COLO829 (cell line): ENCODE measurements at places on chromosomes 3 and 15.

- no peak for DNase-seq
Observed at GRCh38 chr15:37028625-37029296, 71.6 kb downstream of the MEIS2 start.

- DNase-seq: no peak
Observed at GRCh38 chr15:68502398-68502901, 70.5 kb upstream of the ITGA11 start.

DNA sequence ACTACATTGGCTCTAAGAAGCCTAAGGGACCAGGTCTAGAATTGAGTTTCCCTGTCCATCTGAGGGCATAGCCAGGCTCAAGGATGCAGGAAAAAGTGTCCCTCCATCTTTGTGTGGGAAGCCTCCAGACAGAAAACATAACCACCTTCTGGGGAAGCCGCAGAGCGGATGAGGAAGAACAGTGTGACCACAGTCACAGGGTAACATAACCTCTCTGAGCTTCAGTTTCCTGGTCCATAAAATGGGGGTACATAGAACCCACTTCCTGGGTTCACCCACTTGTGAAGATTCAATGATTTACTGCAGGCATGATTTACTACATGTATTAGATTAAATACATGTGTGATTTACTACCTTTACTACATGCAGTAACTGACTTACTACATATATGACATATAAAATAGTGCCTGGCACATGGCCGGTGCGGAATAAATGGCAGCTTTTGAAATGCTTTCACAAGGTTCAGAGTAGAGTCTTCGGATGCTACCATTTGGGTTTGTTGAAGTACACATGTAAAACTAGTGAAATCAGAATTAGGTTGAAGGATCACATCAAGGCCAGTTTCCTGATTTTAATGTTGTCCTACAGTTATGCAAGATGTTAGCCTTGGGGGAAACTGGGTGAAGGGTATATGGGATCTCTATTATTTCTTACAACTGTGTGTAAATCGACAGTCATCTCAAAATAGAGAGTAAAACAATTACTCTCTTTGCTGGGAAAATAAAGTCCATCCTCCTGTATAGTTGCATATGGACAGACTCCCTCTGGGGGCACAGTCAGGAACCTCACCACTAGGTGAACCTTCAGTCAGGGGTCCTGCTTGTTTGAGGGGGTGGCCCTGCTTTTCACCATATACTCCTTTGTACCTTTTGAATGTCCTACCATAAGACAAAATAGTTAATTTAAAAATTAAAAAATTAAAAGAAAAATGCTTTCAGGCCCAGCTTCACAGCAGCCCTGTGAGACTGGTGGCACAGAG lies 86.0 kb downstream of the SEMA5B start:
- peak; percentile 48 for DNase-seq

DNA sequence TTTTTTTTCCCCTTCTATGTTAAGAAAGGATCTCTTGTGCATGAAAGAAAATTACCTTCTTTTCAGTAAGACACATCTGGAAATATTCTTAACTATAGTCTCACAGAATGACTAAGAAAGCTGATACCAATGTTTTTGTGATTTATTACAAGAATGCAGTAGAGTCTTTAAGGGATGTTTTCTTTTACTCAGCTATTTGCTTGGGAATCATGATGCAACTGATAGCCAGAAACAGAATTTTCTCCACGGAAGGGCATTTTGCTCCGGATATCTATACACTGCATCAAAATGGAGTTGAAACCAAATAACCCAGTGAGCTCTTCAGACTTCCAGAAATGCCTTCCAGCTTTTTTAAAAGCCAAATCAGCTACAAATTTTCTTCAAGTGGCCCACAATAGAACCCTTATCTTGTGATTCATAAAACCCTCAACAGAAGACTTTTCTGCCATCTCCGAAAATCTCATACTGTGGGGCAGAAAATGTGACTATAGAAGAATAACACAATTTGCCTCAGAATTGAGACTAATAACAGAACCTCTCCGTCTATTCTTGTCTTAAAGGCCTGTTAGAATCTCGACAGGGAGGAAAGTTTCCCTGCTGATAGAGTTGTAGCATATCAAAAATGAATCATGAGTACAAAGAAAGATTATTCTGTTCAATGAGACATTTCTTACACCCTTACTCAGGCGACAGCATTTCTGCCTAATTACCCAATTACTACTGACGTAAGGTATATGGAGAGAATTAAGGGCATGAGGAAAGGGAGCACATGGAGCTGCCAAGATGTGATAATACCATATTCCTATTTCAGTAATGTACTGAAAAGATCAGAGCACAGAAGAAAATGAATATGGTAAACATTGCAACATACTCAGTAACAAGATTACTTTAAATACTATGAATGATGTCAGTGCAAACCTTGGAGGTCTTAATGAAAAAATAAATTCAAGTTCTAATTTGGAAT lies 900.1 kb downstream of the ROBO1 start:
- DNase-seq: no peak

GRCh38 chr3:156518726-156519125 lies 36.2 kb downstream of the SSR3 start:
- DNase-seq: no peak

- DNase-seq: no peak
Observed at GRCh38 chr3:41522612-41523011, 323.3 kb downstream of the CTNNB1 start.

- DNase-seq: no peak
Observed at GRCh38 chr3:107612664-107613084, 89.9 kb downstream of the BBX start.

DNA sequence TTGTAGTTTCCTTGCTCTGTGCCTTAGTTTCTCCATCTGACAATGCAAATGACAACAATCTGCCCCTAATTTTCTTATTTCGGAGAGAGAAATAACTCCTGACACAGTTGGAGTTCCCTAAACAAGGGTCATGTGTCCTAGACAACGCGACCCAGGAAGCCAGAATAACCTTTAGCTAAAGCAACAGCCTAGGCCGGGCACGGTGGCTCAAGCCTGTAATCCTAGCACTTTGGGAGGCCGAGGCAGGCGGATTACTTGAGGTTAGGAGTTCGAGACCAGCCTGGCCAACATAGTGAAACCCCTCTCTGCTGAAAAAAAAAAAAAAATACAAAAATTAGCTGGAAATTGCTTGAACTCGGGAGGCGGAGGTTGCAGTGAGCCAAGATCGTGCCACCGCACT lies 49.9 kb downstream of the MCF2L2 start:
- DNase-seq: no peak

DNA sequence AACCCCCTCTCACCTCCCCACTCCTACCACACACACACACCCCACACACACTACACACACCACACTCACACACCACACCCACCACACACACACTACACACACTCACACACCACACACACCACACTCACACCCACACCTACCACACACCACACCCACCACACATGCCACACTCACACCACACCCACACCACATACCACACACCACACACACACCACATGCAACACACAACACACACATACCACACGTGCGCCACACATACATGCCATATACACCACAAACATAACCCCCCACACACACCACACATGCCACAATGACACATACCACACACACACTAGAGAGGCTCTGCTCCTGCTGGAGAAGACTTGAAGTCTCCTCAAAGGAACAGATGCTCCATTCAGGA lies 5.9 kb upstream of the ITPKA start:
- no peak for DNase-seq

DNA sequence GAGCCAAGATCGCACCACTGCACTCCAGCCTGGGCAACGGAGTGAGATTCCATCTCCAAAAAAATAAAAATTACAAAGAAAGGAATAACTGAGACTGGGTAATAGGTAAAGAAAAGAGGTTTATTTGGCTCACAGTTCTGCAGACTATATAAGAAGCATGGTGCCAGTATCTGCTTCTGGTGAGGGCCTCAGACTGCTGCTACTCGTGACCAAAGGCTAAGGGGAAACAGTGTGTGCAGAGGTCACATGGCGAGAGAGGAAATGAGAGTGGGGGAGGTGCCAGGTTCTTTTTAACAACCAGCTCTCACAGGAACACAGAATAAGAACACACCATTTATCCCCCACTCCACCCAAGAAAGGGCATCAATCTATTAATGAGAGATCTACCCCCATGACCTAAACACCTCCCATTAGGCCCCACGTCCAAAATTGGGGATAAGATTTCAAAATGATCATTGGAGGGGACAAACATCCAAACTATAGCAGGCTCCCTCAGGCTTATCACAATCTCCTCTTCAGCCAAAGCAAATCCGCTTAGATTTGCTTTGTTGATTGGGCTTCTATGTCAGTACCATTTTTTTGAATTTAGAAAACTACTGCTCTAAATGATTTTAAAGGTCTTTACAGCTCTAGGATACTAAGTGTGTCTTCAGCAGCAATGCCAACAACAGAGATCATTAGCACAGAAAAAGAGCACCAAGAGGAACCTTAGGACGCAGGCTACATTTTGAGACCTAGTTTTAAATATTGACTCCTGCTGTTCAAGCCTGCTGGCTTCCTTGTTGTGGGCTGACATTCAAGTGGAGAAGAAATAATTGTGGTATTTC lies 84.2 kb upstream of the TBL1XR1 start:
- DNase-seq: no peak

DNA sequence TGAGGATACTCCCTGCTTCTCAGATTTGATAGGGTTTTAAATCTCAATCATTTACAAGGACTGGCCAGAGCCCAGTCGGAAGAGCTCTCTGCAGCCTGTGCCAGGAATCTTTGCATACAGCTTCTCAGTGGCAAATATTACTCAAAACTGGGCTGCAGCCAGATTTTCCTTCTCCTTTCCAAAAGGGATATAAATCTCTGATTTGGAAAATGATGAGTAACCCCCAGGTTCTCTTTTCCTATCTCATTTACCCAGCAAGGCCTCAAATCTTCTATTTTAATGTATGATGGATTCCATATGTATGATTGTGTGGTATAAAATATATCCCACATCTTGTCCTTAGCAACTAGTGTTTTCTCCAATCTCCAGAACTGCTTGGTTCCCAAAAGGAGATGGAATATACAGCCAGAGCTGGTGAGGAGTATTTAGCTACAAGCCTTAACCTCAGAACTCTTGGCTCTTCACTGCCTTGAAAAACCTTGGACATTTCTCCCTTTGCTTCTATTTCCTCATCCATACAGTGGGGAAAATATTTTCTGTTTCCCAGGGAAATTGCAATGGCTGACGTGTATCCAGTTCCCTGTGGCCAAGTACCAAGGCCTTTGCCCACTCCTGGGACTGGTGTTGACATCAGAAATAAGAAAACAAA lies 114.4 kb downstream of the ATG7 start:
- DNase-seq: no peak

DNA sequence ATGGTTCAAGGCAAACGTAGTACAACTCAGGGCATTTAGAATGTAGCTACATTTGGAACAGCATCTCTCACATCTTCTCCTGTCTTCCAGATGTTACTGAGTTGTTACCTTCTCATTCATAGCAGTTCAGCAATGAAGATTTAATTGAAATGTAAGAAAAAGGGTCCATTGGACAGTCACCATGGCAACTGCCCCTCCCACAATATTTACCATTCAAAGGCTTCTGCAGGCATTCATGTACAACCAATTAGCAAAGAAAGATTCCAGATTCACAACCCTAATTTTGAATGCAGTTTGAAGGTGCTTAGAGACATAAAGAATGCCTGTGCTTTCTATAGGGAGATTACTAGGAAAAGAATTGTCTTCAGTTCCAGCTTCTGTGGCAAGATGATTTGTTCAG lies 22.2 kb downstream of the SCN11A start:
- DNase-seq: no peak

DNA sequence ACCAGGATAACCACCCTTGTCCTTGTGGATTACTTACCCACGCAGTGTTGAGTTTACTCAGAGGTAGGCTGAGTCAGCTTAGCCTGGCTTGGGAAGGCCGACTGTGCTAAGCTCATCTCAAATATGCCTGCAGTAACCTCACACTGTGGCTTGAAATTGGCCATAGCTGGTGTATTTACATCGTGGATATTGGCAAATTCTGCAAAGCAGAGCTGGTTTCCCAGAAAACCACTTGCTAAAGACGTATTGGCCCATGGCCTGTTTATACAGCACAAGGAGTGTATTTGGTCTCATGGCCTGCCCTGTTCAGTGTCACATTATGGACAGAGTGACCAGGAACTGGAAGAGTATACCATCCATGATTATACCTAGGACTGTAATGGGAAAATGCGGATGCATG lies 170.5 kb upstream of the UBE3A start:
- DNase-seq: no peak

- no peak for DNase-seq
Observed at GRCh38 chr3:129620828-129621559, 14.5 kb upstream of the PLXND1 start.

DNA sequence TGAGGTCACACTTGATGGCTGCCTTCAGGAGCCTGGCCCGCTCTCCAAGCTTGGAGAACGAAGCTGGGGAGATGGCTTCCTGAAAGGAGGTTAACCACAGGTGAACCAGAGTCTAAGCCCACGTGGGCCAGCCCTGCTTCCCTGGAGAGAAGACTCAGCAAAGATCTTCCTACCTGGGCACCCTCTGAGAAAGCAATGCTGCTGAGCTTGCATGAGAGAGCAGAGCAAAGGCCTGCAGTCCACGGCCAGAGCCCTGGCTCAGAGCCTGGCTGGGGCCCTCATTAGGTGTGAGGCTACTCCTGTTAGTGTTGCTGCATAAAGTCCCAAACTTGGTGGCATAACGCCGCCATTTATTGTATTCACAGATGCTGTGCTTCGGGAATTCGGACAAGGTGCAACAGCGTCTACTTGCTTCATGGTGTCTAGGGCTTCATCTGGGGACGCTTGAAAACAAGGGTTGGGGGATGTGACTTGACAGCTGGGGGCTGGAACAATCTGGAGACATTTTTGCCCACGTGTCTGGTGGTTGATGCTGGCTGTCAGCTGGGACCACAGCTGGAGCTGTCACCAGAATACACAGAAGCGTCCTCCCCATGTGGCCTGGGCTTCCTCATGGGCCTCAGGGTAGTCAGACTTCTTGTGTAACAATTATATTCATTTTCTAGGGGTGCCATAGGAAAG lies 87.9 kb upstream of the MEF2A start:
- DNase-seq: no peak

GRCh38 chr3:14947100-14947885 lies at the start of gene NR2C2:
TSS of gene NR2C2 (plus strand) at chr3:14947583. CDS start at chr3:15003915, 56,332 bp downstream.
- DNase-seq: peak; percentile 51

- DNase-seq: peak; percentile 78
Observed at GRCh38 chr3:141940194-141940776, 63.8 kb downstream of the ATP1B3 start.
